Activated CD4-positive, alpha-beta memory T cell treated with anti-CD3 and anti-CD28 coated beads for 36 hours (primary cell): ENCODE measurements at places on chromosomes 16 and 17. TPM values are rescaled to one million over a fixed set of nuclear protein-coding genes. Genes with fewer than 3 reads are reported as not detected.

Gene ZNF500
- total RNA-seq: 11.3 TPM

Gene HOXB7
- total RNA-seq: 0.36 TPM

- no peaks in the 10 kb centered on the region for H3K36me3 ChIP-seq
- peaks cover 6% of the 10 kb centered on the region for H3K4me1 ChIP-seq
- DNase-seq: no peak
- H3K27ac ChIP-seq: no peak overlapping the region
- H3K27me3 ChIP-seq: peaks cover 5% of the 10 kb centered on the region
Measured at GRCh38 chr17:73096866-73097265, 4.4 kb upstream of the SLC39A11 start.

Gene VTN
- not detected for total RNA-seq

GRCh38 chr17:41625602-41626001 lies 1.2 kb upstream of the KRT17 start:
- peaks cover 3% of the 10 kb centered on the region for H3K27me3 ChIP-seq
- H3K4me1 ChIP-seq: no peaks in the 10 kb centered on the region
- no peak overlapping the region for H3K27ac ChIP-seq
- no peak overlapping the region for H3K4me3 ChIP-seq
- no peak for DNase-seq
- no peaks in the 10 kb centered on the region for H3K36me3 ChIP-seq

GRCh38 chr17:62014526-62014925 lies 50.6 kb downstream of the MED13 start:
- H3K36me3 ChIP-seq: peaks cover 29% of the 10 kb centered on the region
- no peaks in the 10 kb centered on the region for H3K27me3 ChIP-seq
- no peak overlapping the region for H3K27ac ChIP-seq
- H3K4me1 ChIP-seq: peaks cover 5% of the 10 kb centered on the region
- no peak for DNase-seq

GRCh38 chr16:56915336-56916119 lies 16.4 kb upstream of the HERPUD1 start:
- H3K27me3 ChIP-seq: no peaks in the 10 kb centered on the region
- H3K36me3 ChIP-seq: no peaks in the 10 kb centered on the region
- no peak overlapping the region for H3K4me3 ChIP-seq
- H3K4me1 ChIP-seq: peaks cover 46% of the 10 kb centered on the region
- no peak overlapping the region for H3K27ac ChIP-seq
- no peak for DNase-seq

- H3K27me3 ChIP-seq: no peaks in the 10 kb centered on the region
- no peak overlapping the region for H3K27ac ChIP-seq
- H3K36me3 ChIP-seq: peaks cover 43% of the 10 kb centered on the region
- no peak for DNase-seq
Measured at GRCh38 chr16:74902161-74902560, 82.8 kb downstream of the WDR59 start.

DNA sequence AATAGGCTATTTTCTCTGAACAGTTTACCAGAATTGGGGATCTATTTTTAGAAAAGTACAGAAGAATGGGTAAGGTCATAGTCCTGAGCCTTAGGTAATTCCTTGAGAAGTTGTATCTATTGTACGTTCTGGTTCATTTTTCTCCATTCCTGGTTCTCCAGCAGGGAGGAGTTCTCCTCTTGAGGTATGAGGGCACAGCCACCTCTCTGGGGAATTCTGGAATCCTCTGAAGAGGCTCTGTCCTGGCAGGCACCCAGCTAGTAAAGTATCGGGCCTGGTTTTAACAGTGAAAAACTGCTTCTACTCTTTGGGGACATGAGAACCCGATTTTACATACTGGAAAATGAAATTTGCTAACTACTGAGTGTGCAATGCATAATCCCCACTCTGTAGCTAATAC lies 19.6 kb upstream of the PMFBP1 start:
- no peaks in the 10 kb centered on the region for H3K4me1 ChIP-seq
- H3K4me3 ChIP-seq: no peak overlapping the region
- no peaks in the 10 kb centered on the region for H3K36me3 ChIP-seq
- no peaks in the 10 kb centered on the region for H3K27me3 ChIP-seq
- DNase-seq: no peak

GRCh38 chr17:13485327-13485726 lies 116.4 kb downstream of the HS3ST3A1 start:
- no peak overlapping the region for H3K4me3 ChIP-seq
- DNase-seq: no peak
- no peaks in the 10 kb centered on the region for H3K4me1 ChIP-seq
- H3K36me3 ChIP-seq: no peaks in the 10 kb centered on the region
- peaks cover 10% of the 10 kb centered on the region for H3K27me3 ChIP-seq

DNA sequence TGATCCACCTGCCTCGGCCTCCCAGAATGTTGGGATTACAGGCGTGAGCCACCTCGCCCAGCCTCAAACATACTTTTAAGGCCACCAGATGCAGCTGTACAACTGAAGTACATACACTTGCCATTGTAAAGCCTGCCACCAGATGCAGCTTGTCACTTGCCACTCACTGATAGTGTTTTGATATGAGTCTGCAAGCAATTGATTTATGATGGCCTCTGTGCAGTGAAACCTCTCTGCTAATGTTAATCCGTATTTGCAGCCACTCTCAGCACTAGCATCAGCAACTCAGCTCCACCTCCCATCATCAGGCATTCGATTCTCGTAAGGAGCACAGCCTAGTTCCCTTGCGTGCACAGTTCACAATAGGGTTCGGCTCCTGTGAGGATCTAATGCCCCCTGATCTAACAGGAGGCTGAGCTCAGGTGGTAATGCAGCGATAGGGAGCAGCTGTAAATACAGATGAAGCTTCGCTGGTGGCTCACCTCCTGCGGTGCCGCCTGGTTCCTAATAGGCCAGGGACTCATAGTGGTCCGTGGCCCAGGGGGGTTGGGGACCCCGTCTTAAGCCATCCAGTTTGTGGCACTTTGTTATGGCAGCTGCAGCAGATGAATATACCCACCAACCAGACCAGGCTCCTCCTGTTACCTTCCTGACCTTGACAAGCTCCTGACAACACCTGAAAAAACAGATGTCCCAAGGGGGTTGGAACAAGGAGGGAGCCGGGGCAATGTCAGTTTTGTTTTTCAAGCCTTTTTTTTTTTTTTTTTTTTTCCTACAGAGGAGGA lies 1.3 kb upstream of the HERPUD1 start:
- peak overlapping the region; percentile 98 for H3K4me3 ChIP-seq
- no peak for DNase-seq
- peaks cover 24% of the 10 kb centered on the region for H3K4me1 ChIP-seq
- no peaks in the 10 kb centered on the region for H3K27me3 ChIP-seq
- peak overlapping the region; percentile 98 for H3K27ac ChIP-seq
- H3K36me3 ChIP-seq: peaks cover 36% of the 10 kb centered on the region

DNA sequence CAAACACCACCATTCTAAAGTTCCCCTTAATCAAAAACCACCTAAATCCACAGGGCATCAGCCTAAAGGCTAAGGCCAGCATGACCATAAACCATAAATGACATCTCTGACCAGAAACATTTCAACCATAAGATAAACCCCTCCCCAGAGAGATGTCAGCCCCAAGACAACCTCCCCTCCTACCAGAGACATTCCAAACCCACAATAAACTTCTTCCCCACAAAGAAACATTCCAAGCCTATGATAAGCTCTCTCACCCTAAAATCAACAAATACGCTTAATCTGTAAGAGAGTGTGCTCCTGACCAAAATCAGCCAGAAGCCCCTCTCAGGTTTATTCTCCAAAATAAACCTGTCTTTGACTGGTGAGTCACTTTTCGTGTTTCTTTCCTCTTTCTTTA lies 54.8 kb downstream of the SLFN5 start:
- H3K27ac ChIP-seq: no peak overlapping the region
- no peak for DNase-seq
- no peak overlapping the region for H3K4me3 ChIP-seq
- H3K4me1 ChIP-seq: no peaks in the 10 kb centered on the region

DNA sequence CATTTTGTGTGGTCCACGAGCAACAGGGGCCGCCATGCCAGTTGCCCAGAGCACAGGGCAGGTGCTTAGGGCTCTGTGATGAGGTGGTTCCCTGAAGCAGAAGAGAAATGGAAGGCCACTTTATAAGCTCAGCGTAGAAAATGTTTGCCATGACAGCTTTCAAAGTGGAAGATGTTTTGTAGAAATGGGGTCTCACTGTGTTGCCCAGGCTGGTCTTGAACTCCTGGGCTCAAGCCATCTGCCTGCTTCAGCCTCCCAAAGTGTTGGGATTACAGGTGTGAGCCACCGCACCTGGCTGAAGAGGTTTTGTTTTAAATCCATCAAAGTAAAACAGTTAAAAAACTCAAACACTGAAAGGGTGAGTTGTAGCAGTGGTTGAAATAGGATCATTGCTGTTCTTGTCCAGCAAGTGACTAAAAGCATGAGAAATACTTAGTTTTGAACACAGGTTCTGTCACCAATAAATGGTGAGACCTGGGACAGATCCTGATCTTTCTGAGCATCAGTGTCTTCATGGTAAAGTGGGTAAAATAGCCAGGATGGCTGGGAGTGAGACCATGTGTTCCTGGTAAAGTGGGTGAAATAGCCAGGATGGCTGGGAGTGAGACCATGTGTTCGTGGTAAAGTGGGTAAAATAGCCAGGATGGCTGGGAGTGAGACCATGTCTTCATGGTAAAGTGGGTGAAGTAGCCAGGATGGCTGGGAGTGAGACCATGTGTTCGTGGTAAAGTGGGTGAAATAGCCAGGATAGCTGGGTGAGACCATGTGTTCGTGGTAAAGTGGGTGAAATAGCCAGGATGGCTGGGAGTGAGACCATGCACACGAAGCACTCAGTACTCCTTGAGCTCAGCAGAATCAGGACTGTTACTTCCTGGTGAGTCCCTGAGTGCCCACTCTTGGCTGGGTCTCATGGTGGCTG lies 46.0 kb downstream of the BANP start:
- no peaks in the 10 kb centered on the region for H3K27me3 ChIP-seq
- no peak for DNase-seq
- no peak overlapping the region for H3K27ac ChIP-seq
- peaks cover 3% of the 10 kb centered on the region for H3K36me3 ChIP-seq
- H3K4me3 ChIP-seq: no peak overlapping the region
- no peaks in the 10 kb centered on the region for H3K4me1 ChIP-seq

Gene ST6GALNAC2
- 0.51 TPM for total RNA-seq

- no peaks in the 10 kb centered on the region for H3K4me1 ChIP-seq
- H3K4me3 ChIP-seq: no peak within 1 kb of the TSS
- DNase-seq: no peak
- no peaks in the 10 kb centered on the region for H3K36me3 ChIP-seq
- peaks cover 44% of the 10 kb centered on the region for H3K27me3 ChIP-seq
Measured at GRCh38 chr16:65121870-65122723, at the start of gene CDH11. Gene CDH11, minus strand, starts transcription at chr16:65122063. Its CDS starts 117,194 bp downstream, at chr16:65004869.

DNA sequence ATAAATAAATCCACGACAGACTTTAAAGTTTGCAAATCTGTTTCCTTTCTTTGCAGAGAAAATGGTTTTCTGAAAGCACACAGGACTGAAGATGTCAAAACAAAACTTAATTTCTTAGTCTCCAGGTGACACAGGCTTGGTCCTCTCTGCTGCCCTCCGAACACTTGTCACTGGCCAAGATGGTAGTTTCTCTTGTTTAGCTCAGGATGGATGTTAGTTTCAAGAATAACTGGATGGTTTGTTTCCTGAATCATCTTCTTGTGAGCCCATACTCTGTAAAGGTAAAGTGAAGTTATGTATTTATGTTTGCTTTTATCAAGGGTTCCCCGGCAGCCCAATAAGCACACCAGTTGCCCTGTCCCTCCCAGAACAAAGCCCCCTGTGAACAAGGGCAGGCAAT lies 9.9 kb upstream of the FLCN start:
- no peak overlapping the region for H3K27ac ChIP-seq
- no peak for DNase-seq
- no peaks in the 10 kb centered on the region for H3K27me3 ChIP-seq
- H3K36me3 ChIP-seq: peaks cover 17% of the 10 kb centered on the region
- no peak overlapping the region for H3K4me3 ChIP-seq

Gene ANKRD40CL
- not detected for total RNA-seq

- no peak for DNase-seq
- H3K27me3 ChIP-seq: no peaks in the 10 kb centered on the region
- H3K27ac ChIP-seq: no peak overlapping the region
- no peak overlapping the region for H3K4me3 ChIP-seq
Measured at GRCh38 chr17:67078292-67078691, 33.9 kb downstream of the CACNG1 start.

- H3K4me1 ChIP-seq: peaks cover 40% of the 10 kb centered on the region
- no peaks in the 10 kb centered on the region for H3K36me3 ChIP-seq
- H3K4me3 ChIP-seq: no peak overlapping the region
- H3K27ac ChIP-seq: no peak overlapping the region
- no peaks in the 10 kb centered on the region for H3K27me3 ChIP-seq
Measured at GRCh38 chr17:39751637-39752036, 13.9 kb downstream of the GRB7 start.

- H3K4me1 ChIP-seq: no peaks in the 10 kb centered on the region
- no peak overlapping the region for H3K27ac ChIP-seq
- DNase-seq: no peak
- no peak overlapping the region for H3K4me3 ChIP-seq
- H3K27me3 ChIP-seq: peaks cover 20% of the 10 kb centered on the region
Measured at GRCh38 chr17:5126719-5127488, 11.1 kb downstream of the USP6 start.

- H3K27ac ChIP-seq: no peak overlapping the region
- H3K4me3 ChIP-seq: no peak overlapping the region
- DNase-seq: no peak
- peaks cover 2% of the 10 kb centered on the region for H3K27me3 ChIP-seq
- no peaks in the 10 kb centered on the region for H3K36me3 ChIP-seq
Measured at GRCh38 chr16:86211800-86212199, 298.5 kb upstream of the FOXF1 start.

- no peaks in the 10 kb centered on the region for H3K36me3 ChIP-seq
- peaks cover 14% of the 10 kb centered on the region for H3K4me1 ChIP-seq
- no peak for DNase-seq
- H3K4me3 ChIP-seq: no peak overlapping the region
- no peak overlapping the region for H3K27ac ChIP-seq
Measured at GRCh38 chr16:89704281-89704680, 2.8 kb upstream of the SPATA2L start.

- no peak overlapping the region for H3K27ac ChIP-seq
- peaks cover 58% of the 10 kb centered on the region for H3K27me3 ChIP-seq
- no peak overlapping the region for H3K4me3 ChIP-seq
- peaks cover 6% of the 10 kb centered on the region for H3K4me1 ChIP-seq
- no peaks in the 10 kb centered on the region for H3K36me3 ChIP-seq
Measured at GRCh38 chr17:38421171-38421841, 7.0 kb upstream of the ARHGAP23 start.

- H3K27me3 ChIP-seq: no peaks in the 10 kb centered on the region
- H3K4me1 ChIP-seq: peaks cover 5% of the 10 kb centered on the region
- no peak overlapping the region for H3K4me3 ChIP-seq
- H3K36me3 ChIP-seq: peaks cover 2% of the 10 kb centered on the region
- no peak overlapping the region for H3K27ac ChIP-seq
- no peak for DNase-seq
Measured at GRCh38 chr17:47641202-47641601, 8.5 kb upstream of the KPNB1 start.

DNA sequence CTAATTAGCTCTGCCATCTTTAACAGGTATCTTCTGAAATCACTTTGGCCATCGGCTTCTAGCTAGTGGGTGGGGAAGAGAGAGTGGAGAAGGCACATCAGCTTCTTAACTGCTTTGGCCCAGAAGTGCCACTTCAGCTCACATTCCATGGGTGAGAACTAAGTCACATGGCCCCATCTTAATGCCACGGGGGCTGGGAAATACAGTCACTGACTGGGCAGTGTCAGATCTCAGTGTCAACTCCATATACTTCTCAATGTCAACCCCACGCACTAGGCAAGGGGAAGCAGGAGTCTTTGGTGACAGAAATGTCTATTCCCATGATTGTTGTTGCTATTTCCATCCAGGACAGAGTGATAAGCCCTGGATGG lies 29.4 kb downstream of the CCR7 start:
- H3K4me1 ChIP-seq: peaks cover 81% of the 10 kb centered on the region
- no peak for DNase-seq
- no peaks in the 10 kb centered on the region for H3K27me3 ChIP-seq
- H3K4me3 ChIP-seq: no peak overlapping the region

Gene TM4SF5
- not detected for total RNA-seq
